CD4-positive, alpha-beta T cell treated with Interleukin-17A for 4 hours (primary cell): ENCODE measurements at places on chromosomes 2 and 18.

DNA sequence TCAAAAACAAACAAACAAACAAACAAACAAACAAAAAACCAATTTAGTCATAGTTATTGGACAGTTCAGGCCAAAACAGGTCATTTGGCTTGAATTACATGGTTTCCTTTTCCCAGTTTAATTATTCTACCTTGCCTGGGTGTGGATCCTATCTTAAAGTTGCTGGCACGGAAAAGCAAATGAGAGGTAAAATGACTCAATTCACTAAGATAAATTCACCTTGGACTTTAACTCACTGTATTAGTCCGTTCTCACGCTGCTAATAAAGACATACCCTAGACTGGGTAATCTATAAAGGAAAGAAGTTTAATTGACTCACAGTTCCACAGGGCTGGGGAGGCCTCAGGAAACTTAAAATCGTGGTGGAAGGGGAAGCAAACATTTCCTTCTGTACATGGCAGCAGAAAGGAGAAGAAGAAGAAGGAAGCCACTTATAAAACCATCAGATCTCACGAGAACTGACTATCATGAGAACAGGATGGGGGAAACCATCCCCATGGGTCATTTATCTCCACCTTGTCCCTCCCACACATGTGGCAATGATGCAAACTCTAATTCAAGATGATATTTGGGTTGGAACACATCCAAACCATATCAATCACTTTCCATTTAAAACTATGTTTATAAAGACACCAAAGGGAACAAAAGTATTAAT is 22.5 kb upstream of the TRAPPC8 start:
- no peak for DNase-seq

- no peak for DNase-seq
Observed at GRCh38 chr18:57819671-57820460, 16.8 kb upstream of the ATP8B1 start.

DNA sequence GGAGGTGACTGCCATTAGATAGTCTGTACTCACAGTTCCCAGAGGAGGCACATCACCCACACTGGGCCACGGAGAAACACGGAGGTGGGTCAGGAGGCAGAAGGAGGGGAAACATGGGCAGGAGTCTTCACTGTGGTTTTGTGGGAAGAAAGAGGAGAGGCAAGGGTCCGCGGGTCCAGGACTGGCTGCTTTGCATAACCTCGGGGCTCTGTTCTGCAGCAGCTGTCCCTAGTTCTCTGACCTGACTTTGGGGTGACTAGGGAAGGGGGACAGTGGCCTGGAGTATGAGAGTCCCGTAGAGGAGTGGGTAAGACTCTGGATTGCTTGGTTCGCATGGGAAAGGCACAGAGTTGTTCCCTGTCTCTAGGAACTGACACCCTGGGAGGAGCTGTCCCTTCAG is 238.3 kb upstream of the RAB6C start:
- DNase-seq, result no peak

GRCh38 chr2:65458999-65459398 is 26.6 kb upstream of the SPRED2 start:
- no peak for DNase-seq

DNA sequence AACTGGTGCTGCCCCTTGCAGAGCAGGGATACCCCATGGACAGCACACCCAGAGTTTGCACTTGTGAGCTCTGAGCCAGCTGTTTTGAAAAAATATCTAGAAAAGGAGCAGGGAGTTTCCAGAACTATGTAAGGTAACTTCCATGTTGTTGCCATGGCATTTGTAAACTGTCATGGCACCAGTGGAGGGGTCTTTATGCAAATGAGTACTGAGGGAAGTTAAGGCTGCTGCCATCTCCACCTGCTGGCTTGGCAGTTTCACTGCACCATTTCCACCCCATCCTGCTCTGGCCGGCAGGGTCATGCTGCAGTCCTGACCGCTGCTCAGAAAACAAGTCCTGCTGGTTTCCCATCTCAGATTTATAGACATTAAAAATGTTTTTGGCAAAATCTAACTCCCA is 52.3 kb upstream of the SNTG2 start:
- no peak for DNase-seq

- DNase-seq, result no peak
Observed at GRCh38 chr2:11569636-11570035, 35.8 kb downstream of the GREB1 start.

DNA sequence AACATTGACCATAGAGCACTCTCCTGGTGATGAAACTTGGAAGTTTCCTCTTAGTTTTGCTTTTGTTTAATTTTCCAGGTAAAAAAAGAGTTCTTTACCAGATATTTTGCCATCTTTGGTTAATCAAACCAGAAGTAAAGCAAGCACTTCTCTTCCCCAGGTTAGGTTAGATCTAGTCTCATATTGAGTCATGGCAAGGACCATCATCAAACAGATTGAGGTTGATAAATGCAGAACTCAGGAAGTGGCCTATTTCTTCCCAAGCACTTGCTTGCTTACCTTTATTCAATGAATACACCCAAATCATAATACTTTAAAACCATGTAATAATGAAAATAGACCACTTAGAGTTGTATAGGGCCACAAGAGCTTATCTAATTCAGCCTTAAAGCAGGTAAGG is 23.4 kb downstream of the DNAH6 start:
- DNase-seq, result no peak

GRCh38 chr2:25197336-25198208 is 29.2 kb upstream of the POMC start:
- DNase-seq, result no peak

GRCh38 chr2:66447677-66448076 is 12.8 kb downstream of the MEIS1 start:
- no peak for DNase-seq

DNA sequence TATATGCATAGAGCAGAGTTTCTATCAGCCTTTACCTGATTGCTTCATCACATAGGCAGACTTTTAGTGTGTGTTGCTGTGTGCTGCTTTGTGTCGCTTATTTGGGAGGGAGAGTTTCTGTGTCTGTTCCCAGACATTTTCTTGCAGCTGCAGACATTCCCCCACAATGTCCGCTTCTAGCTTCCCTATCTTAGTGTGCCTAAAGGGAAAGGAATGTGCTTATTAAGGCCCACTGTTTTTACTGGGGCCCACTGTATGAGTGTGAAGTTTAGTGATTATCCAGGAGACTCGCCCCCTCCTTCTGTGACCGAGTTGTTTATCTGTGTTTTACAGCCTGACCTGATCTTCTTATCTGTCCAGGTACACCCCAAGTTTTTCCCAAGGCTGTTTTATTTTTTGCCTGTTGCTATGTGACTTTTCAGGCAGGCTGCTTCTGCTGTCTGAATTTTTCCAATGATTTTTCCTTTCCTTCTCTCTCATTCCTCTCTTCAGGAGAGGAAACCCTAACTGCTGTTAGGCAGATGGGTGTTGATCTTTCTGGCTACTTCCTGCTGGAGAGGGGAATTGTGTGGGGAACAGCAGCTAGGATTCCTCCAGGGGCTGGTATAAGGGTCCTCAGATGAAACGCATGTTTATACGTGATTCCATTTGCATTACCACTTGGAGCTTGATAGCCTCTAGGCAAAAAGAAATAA is 47.6 kb downstream of the STK17B start:
- no peak for DNase-seq

- DNase-seq, result peak; percentile 66
Observed at GRCh38 chr2:219509780-219510511, 4.3 kb upstream of the ASIC4 start.

- no peak for DNase-seq
Observed at GRCh38 chr18:38221476-38222100, 656.0 kb upstream of the CELF4 start.

- no peak for DNase-seq
Observed at GRCh38 chr2:20539133-20539719, 92.4 kb downstream of the RHOB start.

GRCh38 chr18:9993521-9994025 is 79.8 kb downstream of the VAPA start:
- no peak for DNase-seq

- DNase-seq, result no peak
Observed at GRCh38 chr2:85822766-85823165, 66.0 kb downstream of the ST3GAL5 start.

- DNase-seq, result no peak
Observed at GRCh38 chr2:130720036-130720435, 8.8 kb upstream of the GPR148 start.

- DNase-seq, result no peak
Observed at GRCh38 chr2:156818221-156818620, 382.0 kb downstream of the GPD2 start.

- DNase-seq, result peak; percentile 59
Observed at GRCh38 chr2:174336501-174337336, 2.0 kb downstream of the SP9 start.

- no peak for DNase-seq
Observed at GRCh38 chr2:150938527-150938926, 323.1 kb downstream of the RBM43 start.

GRCh38 chr2:6576302-6576701 is 289.4 kb downstream of the CMPK2 start:
- no peak for DNase-seq

GRCh38 chr2:3672861-3673678 is 15.1 kb downstream of the ALLC start:
- no peak for DNase-seq
